ENCODE measurements at places on chromosomes 5 and 9.

DNA sequence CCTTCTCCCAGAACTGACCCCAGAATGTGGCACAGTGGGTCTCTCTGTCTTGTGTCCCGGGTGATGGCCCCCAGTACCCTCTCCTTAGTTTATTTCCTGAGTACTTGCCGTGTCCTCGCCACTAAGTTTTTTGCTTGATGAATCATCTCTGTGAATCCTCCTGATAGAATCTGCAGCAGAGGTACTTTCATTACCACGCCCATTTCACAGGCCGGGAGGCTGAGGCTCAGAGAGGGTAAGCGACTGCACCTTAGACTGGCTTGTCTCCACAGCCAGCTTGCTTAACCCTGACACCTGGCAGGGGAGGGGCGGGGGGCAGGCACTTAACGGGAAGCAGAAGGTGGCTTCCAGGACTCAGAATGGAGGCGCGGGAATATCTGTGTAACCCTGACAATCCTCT is 7.9 kb upstream of the IER5L start:
- no peak for DNase-seq

DNA sequence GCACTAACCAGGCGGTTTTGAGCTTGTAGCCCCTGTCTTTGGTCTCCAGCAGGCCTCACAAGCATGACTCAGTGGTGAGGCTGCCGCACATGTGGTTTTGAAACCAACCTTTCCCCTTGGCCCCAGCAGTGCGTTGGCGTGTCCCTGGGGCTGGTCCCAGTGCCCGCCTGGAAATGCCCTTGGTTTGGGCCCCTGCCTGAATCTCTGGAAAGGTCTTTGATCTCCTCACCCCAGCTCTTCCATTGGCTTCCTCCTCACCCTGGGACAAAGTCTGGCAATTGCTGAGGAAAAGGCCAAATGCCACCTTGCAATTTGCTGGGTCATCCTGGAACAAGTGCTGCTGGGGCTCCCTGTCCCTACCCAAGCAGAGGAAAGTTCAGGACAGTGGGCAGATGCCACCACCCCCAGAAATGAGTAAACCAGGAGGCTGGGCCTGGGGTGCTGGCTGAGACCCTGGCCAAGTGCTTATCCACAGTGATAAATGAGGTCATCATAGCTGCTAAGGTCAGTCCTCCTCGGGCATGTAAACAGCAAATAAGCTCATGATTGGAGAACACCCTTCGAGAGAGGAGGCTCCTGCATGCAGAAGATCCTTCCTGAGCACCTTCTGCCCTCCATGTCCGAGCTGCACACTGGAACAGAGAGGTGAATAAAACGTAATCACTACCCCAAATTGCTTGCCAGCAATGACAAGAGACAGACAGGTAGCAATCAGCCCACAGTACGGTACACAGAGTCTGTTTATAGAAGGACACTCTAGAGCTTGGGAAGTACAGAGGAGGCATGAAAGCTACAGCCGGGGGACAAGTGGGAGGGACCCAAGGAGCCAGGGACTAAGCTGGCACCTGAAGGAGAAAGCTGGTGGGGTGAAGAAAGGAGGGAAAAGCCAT is 98.9 kb upstream of the CPEB4 start:
- DNase-seq, result no peak

- DNase-seq, result peak; percentile 26
These were observed 196.4 kb downstream of the TRPM3 start for GRCh38 chr9:70924895-70925547.

GRCh38 chr9:115520646-115521045 is 402.7 kb upstream of the TNC start:
- no peak for DNase-seq

GRCh38 chr5:69509212-69509611 is 16.6 kb downstream of the OCLN start:
- DNase-seq, result no peak

DNA sequence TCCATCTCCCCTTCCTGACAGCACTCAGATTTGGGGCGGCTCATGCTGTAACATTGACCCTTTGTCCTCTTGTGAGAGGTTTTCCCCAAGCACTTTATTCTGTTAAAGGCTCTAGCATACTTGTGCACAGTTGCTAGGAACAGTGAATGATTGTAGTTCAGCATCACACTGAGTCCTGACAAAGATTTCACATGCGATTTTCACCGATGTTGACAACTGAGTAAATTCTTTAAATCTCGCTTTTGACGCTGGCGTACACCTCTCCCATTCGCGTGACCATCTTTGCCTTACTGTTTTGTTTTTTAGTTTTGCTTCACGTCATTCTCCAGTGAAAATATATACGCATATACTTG is 780 bp downstream of the CDC37L1 start:
- DNase-seq, result no peak

DNA sequence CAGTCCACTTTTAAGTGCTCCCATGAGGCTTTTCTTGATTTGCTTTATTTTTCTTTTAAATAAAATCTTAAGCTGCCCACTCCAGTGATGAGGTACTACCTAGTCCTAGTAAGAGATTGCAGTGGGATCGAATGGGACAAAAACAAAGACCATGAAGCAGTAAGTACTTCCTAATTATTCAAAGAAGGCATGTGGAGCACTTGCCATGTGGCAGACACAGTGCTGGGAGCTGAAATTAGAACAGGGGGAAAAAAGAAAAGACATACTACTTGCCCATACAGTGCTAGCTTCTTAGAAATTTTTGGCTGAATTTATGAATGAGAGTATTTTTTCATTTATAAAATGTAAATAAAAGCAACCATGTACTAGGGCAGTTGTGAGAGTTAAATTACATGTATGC is 239.9 kb upstream of the TNC start:
- no peak for DNase-seq

- no peak for DNase-seq
These were observed 64.3 kb upstream of the SLC25A51 start for GRCh38 chr9:37968228-37968701.

- DNase-seq, result peak; percentile 84
These were observed 221.6 kb downstream of the NR2F1-AS1 start for GRCh38 chr5:93359296-93359959.

DNA sequence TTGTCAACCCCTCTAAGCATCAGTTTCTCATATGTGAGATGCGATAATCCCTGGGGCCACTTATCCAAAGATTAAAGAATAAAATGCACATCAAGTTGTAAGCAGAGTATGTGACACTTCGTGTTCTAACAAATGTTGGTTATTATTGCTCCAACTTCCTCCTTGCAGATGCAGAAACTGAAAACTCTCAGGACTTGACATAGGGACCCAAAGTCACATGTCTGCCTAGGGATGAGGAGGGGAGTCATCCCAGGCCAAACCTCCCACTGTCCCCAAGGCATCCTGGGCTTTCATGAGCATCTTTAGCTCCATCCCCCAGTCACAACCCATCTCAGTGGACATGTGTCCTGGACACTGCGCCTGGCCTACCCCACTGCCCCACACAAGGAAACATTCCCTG is 27.5 kb upstream of the SYK start:
- no peak for DNase-seq

DNA sequence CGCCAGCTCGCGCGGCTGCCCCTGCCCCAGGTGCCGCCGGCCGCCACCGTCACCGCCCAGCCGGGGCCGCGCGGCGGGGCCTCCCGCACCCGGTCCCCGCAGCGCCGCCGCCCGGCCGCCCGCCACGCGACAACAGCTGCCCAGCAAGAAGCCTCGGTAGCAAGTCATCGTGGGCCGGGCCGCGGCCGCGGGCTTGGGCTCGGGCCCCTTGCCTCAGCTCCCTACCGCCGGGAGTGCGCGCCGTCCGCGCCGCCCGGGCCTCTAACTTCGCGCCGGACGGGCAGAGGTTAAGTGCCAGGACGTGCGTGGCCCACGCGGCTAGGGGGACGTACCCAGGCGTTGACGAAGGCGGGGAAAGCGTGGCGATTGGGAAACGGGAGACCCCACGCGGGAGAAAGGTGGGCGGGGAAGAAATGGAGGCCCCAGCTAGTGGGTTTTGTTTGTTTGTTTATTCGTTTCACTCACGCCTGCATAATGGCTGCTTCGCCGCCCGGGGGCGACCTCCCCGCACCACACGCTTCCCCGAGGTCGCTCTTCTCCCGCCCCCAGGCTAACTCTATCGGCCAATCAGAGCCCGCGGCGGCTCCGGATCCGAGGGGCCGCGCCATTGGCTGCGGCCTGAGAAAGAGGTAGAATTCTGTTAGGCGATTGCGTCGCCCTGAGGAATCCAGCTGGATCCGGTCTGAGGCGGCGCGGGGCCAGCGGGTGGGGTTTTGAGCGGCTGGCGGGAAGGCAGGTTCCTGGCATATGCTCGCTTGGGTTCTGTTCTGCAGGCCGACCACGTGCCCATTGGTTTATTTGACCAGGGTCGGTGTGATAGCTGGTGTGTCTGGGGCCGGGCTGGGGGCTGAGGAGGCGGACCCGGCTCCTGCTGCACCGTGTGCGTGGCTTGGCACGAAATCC is at the start of gene NADK2:
Gene NADK2, minus strand, starts transcription at position 295 of the 903 bp plus-strand sequence. Its CDS starts 127 bp downstream, at position 168.
- peak; percentile 98 for DNase-seq

- DNase-seq, result no peak
These were observed 2.6 kb downstream of the CCDC183 start for GRCh38 chr9:136798708-136799078.

DNA sequence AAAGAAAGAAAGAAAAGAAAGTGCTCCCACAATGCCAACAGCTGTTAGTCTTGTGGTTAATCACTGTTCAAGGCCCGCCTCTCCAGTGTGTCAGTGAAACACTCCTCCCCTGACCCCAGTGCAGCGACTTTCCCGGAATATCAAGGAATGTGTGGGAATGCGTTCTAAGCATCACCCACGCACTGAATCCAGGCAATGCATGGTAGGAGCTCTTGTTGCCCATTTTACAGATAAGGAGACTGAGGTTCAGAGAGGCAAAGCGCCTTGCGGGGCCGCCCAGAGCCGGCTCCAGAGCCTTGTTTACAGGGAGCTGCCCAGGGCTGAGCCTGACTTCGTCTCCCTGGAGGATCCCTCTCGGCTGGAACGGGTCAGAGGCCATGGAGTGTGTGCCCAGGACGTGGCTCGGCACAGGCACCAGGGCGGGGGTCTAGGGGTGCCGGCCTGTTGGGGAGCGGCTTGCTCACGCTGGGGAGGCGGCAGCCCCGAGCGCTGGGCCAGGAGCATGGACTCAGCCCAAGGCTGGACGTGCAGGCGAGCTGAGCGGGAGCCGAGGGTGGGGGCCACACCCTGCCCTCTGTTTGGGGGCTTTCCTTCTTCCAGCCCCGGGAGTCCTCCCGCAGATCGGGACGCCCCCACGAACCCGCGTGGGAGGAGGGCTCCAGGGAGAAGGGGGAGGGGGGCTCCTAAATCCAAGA is 823 bp downstream of the ST6GALNAC6 start:
- DNase-seq, result peak; percentile 54

GRCh38 chr5:68196876-68197275 is 18.7 kb upstream of the PIK3R1 start:
- no peak for DNase-seq

GRCh38 chr9:121333950-121334773 is 35.9 kb downstream of the STOM start:
- DNase-seq, result no peak

DNA sequence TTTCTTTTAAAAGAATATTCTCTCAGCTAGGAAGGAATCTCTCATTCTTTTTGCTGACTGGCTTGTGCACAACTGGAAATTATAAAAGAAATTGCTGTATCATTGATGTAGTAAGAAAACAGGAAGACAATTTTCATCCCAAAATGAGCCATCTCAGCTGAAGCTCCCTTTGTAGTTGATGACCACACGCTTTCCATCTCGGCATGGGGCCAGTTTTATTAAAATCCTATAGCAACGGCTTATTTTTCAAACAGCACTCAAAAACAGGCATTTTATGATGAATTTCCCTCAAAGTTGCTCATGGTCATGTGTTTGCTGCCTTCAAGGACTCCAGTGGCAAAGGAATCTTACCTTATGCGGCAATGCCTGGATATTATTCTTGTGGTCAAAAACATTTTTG is 62.4 kb upstream of the GLIS3 start:
- no peak for DNase-seq

DNA sequence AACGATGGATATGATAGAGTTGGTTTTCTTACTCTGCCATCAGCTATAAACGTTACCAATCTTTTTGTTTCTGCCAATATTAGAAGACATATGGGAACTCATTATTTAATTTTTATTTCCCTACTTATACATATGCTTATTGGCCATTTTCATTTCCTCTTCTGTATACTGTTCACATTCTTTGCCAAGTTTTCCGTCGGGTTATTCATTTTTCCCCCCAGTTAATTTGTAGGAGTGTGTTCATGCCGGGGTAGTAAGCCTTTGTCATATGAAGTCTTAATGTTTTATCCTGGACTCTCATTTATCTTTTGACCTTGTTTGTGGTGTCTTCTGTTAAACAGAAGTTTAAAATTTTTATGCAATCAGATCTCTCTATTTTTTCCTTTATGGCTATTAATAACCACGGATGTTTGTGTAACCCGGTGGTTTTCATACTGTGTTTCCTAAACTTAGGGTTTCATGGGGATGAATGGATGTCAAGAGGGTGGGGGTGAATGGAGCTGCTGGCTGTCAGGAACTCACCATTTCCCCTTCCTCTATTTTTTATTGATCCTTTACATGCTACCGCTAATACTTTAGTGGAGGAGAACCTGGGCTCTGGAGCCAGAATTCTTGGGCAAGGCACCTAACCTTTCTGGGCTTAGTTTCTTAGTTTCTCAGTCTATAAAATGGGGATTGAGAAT is 42.5 kb upstream of the PPARGC1B start:
- DNase-seq, result no peak

DNA sequence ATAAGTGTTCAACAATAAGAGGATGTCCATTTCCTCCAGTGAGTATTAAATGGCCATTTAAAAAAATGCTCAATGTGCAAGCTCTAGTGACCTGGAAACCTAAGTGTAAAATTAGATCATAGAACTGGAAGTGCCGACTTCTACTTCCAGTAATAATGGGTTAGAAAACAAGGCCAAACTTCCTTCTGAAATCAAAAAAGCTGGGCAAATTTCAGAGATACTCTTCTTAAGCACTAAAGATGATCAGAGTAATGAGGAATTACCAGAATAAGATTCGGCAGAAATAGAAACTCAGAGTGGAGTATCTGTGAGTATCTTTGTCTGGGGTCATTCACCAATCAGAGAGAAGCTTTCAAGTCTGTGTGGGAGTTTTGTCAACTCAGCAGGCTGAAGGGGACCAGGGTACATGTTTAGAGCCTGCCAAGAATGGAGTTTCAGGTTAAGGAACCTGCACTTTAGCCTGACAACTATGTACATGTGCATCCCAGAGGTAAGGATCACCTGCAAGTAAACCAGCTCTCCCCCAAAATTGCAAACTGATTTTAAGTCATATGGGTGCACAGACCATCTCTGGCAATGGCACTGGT is 17.1 kb downstream of the FCN2 start:
- DNase-seq, result no peak
